Transverse colon (tissue), 4 donors: ENCODE measurements at places on chromosomes 6 and 20. TPM values are rescaled to one million over a fixed set of nuclear protein-coding genes. Genes with fewer than 3 reads are reported as not detected.
A peak's percentile ranks its signal among the peaks of the same experiment; 100 is the strongest.

- H3K27ac ChIP-seq: no peak overlapping the region
- H3K4me3 ChIP-seq: no peak overlapping the region
- no peaks in the 10 kb centered on the region for H3K4me1 ChIP-seq
- H3K36me3 ChIP-seq: no peaks in the 10 kb centered on the region
- H3K27me3 ChIP-seq: no peaks in the 10 kb centered on the region
- no peak for DNase-seq
Measured at GRCh38 chr20:15565786-15566185, 1007.5 kb downstream of the KIF16B start.

- H3K36me3 ChIP-seq: no peaks in the 10 kb centered on the region
- H3K4me1 ChIP-seq: peaks cover 7% of the 10 kb centered on the region
Measured at GRCh38 chr6:150897400-150897943, 32.0 kb downstream of the MTHFD1L start.

DNA sequence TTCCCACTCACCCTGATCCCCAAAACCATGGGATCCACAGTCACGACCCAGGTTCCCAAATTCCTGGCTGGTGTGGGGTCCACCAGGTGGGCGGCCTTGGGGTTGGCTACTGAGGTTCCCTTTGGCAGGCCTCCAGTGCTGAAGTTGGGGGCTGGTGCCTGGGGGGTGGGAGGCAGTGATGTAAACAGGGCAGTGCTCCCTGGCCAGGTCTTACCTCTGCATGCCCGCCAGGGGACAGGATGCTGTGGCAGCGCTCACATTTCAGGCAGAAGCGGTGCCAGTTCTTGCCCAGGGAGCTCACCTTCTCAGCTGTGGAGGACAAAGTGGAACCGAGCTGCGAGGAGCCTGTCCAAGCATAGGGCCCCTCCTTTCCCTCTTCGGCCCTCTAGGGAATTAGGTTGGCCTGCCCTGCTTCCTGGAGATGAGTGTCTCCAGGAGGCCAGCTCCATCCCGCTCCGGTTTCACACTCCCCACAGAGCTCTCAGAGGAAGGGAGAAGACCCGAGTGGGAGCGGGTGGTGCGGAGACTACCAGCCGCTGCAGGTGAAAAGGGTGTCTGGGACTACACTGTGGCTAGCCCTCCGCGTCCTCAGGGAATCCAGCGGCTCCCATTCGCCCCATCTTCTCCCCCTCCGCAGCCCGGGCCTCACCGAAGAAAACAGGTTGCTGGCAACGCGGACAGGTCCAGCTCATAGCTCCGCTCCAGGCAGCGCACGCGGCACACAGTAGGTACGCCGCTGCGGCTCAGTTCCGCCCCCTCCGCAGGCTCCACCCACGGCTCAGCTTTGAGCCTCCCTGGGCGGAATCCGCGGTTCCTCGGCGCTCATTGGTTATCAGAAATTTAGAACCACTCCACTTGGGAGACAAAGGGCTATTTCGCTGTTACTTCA lies at the start of gene CRIP3:
CRIP3 (minus strand) TSS at position 726 of the 889 bp plus-strand sequence; CDS start at position 692, 34 bp downstream.
- no peak within 1 kb of the TSS for H3K27ac ChIP-seq
- H3K4me1 ChIP-seq: no peaks in the 10 kb centered on the region
- DNase-seq: peak; percentile 30
- peaks cover 12% of the 10 kb centered on the region for H3K27me3 ChIP-seq
- H3K36me3 ChIP-seq: no peaks in the 10 kb centered on the region

GRCh38 chr20:50575865-50576720 lies 65.9 kb downstream of the PTPN1 start:
- no peaks in the 10 kb centered on the region for H3K27me3 ChIP-seq
- no peak overlapping the region for H3K4me3 ChIP-seq
- peaks cover 43% of the 10 kb centered on the region for H3K4me1 ChIP-seq
- peak overlapping the region; percentile 75 for H3K27ac ChIP-seq

DNA sequence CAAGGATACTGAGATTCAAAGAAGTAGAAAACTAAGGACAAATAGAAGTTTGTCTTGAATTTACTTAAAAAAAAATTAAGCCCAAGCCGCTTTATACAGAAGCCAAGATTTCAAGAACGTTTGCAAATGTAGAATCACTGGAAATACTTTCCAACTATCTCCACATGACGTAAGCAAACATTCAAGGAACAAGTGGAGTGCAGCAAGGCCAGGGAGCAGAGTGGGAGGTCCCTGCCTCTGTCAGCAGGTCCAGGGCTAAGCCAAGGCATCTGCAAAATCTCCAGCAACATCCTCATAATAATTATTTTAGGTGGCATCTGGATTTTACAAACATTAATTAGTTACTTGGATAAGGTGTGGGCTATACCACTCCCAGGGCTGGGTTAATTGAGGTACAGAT lies 60.1 kb upstream of the AKIRIN2 start:
- no peak overlapping the region for H3K27ac ChIP-seq
- no peaks in the 10 kb centered on the region for H3K36me3 ChIP-seq
- H3K4me3 ChIP-seq: no peak overlapping the region

The TGM3 gene
- 0.14 TPM for total RNA-seq

The HDGFL1 gene
- total RNA-seq: not detected

The OPRM1 gene
- 0.64 TPM for total RNA-seq

DNA sequence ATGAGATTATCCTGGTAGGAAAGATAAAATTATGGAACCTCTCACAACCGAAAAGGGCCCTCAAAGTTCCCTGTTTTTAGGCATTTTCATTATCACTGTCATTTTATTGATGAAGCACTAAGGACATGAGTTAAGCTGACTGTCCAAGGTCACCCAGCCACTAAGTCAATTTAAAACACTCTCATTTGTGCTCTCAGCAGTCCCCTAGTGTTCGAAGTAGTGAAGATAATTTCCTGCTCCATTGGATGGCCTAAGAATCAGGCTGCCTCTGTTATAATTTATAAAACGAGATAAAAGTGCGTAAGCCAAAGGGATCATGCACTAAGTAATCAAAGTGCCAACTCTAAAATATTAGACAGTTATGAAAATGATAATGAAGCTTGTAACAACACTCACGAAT lies 169.1 kb downstream of the KIF16B start:
- DNase-seq: no peak
- no peak overlapping the region for H3K27ac ChIP-seq
- no peak overlapping the region for H3K4me3 ChIP-seq
- no peaks in the 10 kb centered on the region for H3K27me3 ChIP-seq
- H3K4me1 ChIP-seq: no peaks in the 10 kb centered on the region

The PRDM1 gene
- total RNA-seq: 10.9 TPM

GRCh38 chr20:38113401-38114325 lies 51.4 kb downstream of the TGM2 start:
- no peak overlapping the region for H3K4me3 ChIP-seq
- no peak for DNase-seq
- H3K27ac ChIP-seq: no peak overlapping the region
- H3K36me3 ChIP-seq: no peaks in the 10 kb centered on the region

The RNF182 gene
- total RNA-seq: not detected

GRCh38 chr6:19380293-19380692 lies 456.9 kb upstream of the ID4 start:
- H3K4me3 ChIP-seq: no peak overlapping the region
- H3K36me3 ChIP-seq: no peaks in the 10 kb centered on the region
- H3K27ac ChIP-seq: no peak overlapping the region
- H3K4me1 ChIP-seq: no peaks in the 10 kb centered on the region
- H3K27me3 ChIP-seq: no peaks in the 10 kb centered on the region

The ADTRP gene
- total RNA-seq: 119 TPM

GRCh38 chr20:62352402-62353288 lies 14.5 kb downstream of the LAMA5 start:
- H3K27me3 ChIP-seq: no peaks in the 10 kb centered on the region
- no peak overlapping the region for H3K4me3 ChIP-seq
- no peaks in the 10 kb centered on the region for H3K36me3 ChIP-seq
- DNase-seq: no peak
- peaks cover 39% of the 10 kb centered on the region for H3K4me1 ChIP-seq

- peak; percentile 38 for DNase-seq
- H3K27me3 ChIP-seq: peaks cover 98% of the 10 kb centered on the region
- H3K4me3 ChIP-seq: no peak overlapping the region
- H3K27ac ChIP-seq: no peak overlapping the region
- no peaks in the 10 kb centered on the region for H3K36me3 ChIP-seq
- H3K4me1 ChIP-seq: peaks cover 4% of the 10 kb centered on the region
Measured at GRCh38 chr6:7727946-7728854, 2.3 kb downstream of the BMP6 start.

The ADIG gene
- not detected for total RNA-seq

The FAM184A gene
- total RNA-seq: 3.0 TPM

The RGS17 gene
- total RNA-seq: not detected

DNA sequence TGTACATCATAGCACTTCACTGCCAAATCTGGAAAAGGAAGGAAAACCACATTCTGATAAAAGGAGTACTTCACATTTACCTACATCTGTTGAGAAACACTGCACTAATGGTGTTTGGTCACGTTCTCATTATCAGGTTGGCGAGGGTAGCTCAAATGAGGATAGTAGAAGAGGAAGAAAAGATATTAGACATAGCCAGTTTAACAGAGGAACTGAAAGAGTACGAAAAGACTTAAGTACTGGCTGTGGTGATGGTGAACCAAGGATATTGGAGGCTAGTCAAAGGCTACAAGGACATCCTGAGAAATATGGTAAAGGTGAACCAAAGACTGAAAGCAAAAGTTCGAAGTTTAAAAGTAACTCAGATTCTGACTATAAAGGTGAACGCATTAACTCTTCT lies 32.0 kb upstream of the GJA10 start:
- H3K27me3 ChIP-seq: no peaks in the 10 kb centered on the region
- no peak for DNase-seq
- H3K4me1 ChIP-seq: no peaks in the 10 kb centered on the region
- H3K4me3 ChIP-seq: no peak overlapping the region
- H3K36me3 ChIP-seq: no peaks in the 10 kb centered on the region
- no peak overlapping the region for H3K27ac ChIP-seq

- peaks cover 64% of the 10 kb centered on the region for H3K4me1 ChIP-seq
- no peak for DNase-seq
- H3K27ac ChIP-seq: peak overlapping the region; percentile 92
Measured at GRCh38 chr20:31607640-31608250, 2.7 kb downstream of the ID1 start.

The SLC35F1 gene
- 0.37 TPM for total RNA-seq

DNA sequence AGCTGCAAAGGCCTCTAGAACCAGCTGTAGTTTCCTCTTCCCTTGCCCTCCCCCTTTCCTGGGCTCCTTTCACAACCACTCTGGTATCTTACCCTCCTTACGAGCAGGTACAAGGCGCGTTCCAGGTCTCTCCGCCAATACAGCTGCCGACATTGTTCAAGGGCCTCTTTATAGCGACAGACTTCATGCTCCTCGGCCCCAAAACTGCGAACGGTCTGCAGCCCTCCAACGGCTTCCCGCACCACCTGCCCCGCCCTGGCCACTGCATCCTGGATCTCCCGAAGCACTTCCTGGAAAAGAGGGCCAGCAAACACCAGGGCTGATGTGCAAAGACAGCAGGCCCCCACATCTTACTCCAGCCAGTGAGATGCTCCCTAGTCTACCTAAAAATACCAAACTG lies 6.0 kb downstream of the TAP2 start:
- no peaks in the 10 kb centered on the region for H3K27me3 ChIP-seq
- no peak overlapping the region for H3K4me3 ChIP-seq
- H3K27ac ChIP-seq: no peak overlapping the region
- no peak for DNase-seq

DNA sequence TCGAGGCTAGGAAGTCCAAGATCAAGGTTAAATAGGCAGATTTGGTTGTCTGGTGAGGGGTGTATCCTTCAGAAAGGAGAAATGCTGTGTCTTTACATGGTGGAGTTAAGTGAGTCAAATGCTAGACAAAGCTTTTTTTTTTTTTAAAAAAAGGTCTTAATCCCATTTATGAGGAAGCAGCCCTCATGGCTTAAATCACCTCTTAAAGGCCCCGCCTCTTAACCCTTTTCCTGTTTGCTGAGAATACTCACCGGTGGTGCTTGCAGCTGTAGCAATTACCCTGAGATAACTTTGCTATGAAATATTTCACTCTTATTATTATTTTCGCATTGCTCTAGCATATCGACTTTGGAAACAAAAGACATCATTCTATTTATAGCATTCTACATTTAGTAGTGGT lies 30.8 kb downstream of the FBXO30 start:
- H3K27ac ChIP-seq: no peak overlapping the region
- no peaks in the 10 kb centered on the region for H3K4me1 ChIP-seq
- no peaks in the 10 kb centered on the region for H3K27me3 ChIP-seq
- no peaks in the 10 kb centered on the region for H3K36me3 ChIP-seq
- DNase-seq: no peak
- no peak overlapping the region for H3K4me3 ChIP-seq

DNA sequence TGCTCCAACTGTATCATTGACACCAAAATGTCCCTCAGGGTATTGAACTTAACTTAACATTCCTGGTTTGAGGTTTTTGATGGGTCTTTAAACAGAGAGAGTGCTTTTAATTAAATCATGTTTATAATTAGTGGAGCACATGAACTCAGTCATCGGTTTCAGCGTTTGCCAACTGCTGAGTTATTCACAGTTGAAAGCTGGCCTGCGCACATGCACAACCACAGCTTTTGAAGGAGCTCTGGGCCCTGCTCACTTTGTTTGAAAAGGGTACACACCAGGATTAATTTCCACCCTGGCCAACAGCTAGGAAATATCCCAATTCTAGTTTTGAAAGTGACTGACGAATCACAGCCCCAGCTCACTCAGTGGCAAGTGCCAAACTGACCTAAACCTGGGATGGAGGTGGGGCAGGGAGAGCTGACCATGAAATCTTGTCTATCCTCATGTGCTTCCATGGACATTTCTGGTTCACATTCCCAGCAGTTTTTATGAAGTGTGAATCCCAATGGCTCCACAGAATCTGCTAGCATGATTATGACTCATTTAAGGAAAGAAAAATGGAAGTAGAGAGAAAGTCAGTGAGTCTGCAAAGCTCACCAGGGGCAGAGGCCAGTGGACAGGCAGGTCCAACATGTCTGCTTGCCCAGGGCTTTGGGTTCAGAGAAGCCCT lies 247.8 kb downstream of the FNDC1 start:
- H3K27ac ChIP-seq: no peak overlapping the region
- H3K27me3 ChIP-seq: no peaks in the 10 kb centered on the region
- DNase-seq: no peak
- no peak overlapping the region for H3K4me3 ChIP-seq
- no peaks in the 10 kb centered on the region for H3K4me1 ChIP-seq

DNA sequence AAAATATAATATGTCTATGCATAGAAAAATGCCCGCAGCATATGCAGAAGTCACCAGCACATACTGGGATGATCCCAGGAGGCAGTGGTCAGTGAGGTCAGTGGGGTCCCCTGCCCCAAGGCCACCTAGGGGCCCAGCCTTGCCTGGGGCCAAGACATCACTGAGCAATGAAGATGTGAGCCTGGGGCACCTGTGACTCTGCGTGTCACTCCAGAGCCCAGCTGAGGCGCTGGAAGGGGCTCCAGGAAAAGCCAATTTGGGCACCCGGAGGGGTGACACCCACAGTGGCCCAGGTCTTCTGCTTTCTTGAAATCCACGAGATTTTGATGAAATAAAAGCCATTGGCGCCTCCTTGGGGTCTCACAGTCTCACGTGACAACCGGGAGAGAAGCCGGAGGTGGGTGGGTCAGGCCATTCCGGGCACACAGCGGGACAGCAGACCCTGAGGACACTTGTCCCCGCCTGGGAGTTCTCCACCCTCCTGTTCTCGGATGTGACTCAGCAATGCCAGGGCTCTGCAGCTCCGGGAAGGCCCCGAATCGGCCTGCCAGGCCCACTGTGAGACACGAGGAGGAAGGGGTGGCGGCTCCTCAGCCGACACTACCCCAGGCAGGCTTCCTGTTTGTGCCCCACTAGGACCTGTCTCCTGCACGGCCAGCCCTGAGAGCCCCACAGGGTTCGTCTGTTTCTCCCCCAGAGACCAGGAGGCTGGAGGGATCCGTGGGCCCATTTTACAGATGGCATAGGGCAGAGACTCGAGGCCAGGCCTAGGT lies 24.4 kb upstream of the SLCO4A1 start:
- peaks cover 6% of the 10 kb centered on the region for H3K4me1 ChIP-seq
- no peaks in the 10 kb centered on the region for H3K36me3 ChIP-seq
- H3K27me3 ChIP-seq: no peaks in the 10 kb centered on the region
- H3K4me3 ChIP-seq: no peak overlapping the region
- DNase-seq: peak; percentile 47

The VGLL2 gene
- not detected for total RNA-seq
